ENCODE measurements at places on chromosomes 5 and 9.

GRCh38 chr9:76855015-76855414, 50.9 kb downstream of the PRUNE2 start:
- DNase-seq: no peak

GRCh38 chr5:103519550-103519949, 43.0 kb downstream of the NUDT12 start:
- no peak for DNase-seq

DNA sequence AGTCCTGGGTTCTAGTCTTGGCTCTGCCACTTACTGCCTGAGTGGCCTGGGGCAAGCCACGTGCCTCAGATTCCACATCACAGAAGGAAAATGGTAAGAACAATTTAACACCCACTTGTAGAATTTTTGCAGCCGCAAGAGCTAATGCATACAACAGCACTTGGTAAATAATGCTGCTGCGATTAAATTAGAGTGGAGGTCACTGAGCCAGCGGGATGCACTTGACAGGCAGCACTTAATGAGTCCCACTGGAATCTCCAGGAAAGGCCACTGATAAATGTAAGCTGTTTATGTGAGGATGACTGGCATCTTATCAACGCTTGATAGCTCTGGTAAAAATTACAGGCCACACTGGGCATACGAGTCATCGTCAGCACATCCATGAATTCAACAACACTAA, 59.4 kb upstream of the UBTD2 start:
- DNase-seq: no peak

- DNase-seq: peak; percentile 94
These were observed 1.2 kb upstream of the GCNT4 start for GRCh38 chr5:75053304-75054133.

GRCh38 chr9:18138656-18139055, 335.3 kb upstream of the ADAMTSL1 start:
- DNase-seq: no peak

DNA sequence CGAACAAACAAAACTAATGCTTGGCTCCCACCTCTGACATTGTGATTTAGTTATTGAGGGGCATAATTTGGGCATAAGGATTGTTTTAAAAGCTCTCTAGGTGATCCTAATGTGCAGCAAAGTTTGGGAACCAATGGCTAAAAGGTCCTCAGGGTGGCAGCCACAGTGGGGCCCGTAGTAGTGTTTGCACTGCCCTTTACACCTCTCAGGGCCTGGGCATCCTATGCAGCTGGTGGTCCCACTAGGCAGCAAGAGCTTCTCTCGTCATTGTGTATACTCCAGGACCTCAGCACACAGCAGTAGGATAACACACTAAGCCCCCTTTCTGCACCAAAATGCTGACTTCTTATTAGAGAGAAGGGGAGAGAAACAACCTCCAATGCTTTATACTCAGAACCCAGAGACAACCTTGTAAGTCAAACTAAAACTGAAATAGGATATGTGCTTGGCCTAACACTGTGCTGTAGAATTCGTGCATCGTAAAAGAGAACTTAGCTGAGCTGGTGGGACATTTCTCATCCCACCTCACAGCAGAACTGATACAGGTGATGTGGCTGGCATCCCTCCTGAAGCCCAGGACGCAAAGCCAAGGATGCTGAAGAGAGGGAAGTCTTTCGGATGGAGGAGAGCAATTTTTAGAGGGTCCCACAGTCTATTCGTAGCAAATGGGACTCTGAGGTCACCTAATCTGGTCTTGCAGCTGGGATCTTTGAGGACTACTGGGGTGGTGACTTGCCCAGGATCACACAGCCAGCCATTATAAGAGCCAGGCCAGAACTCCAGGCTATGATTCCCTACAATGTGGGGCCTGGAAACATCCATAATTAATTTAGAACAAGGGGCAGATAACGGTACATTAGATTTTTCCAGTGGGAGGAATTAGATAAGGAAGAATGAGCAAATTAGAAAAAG, 1.2 kb downstream of the GLRX start:
- no peak for DNase-seq

- DNase-seq: no peak
These were observed 615.0 kb downstream of the ZNF608 start for GRCh38 chr5:124131466-124131865.

GRCh38 chr5:179114756-179115155, 54.6 kb downstream of the ZNF354C start:
- no peak for DNase-seq

DNA sequence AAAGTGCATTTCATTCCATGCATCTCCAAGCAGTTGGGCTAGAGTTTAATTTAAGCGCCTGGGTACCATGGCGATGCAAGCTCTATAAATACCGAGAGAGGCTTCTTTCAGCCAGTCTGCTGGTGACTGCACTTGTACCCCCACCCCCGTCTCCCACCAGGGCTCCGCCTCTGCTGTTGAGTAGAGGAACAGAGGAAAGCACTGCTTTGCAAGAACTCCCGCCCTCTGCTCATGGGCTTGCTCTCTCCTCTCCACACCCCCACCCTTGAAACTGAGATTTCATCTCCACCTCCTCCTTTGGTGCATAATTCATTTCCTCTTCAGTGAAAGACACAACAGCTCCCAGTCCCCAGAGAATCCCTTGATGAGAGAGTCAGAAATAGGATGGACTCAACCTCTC, 5.1 kb upstream of the WWC1 start:
- peak; percentile 15 for DNase-seq

- peak; percentile 61 for DNase-seq
These were observed 4.7 kb upstream of the TGFBI start for GRCh38 chr5:136023958-136024541.

DNA sequence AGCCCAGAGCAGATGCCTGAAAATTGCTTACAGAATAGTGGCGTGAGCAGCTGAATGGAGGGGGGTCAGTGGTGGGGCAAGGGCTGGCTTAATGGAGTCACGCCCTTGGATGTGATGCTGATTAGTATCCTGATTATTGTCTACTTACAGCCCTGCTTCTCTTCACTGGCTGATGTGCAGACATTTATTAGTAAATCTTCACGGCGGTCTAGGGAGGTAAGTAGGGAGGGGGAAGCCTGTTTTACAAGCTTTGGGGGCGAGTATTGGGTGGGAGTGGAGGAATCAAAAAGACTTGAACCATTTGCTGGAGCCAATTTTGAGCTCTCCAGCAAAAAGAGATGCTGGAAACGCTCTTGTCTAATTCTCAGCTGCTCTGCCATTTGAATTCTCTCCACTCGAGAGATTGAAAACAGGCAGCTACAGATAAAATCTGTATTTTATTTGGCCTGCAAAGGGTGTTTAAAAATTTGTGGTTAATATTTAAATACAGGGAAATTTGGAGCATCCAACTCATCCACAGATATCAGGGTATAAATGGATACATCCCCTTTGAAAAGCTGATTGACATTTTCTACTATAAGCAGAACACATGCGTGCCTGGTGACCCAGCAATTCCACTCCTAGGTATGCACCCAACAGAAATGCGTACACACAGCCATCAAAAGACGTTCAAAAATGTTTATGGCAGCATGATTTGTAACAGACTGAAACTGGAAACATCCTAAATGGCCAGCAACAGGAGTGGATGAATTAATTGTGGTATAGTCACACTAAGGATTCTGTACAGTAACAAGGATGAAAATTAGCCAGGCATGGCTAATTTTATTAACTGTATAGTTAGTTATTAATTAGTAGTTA, 19.5 kb upstream of the ALDH1B1 start:
- no peak for DNase-seq

GRCh38 chr9:137755261-137755927, 122.2 kb upstream of the CACNA1B start:
- DNase-seq: no peak

- no peak for DNase-seq
These were observed 17.0 kb upstream of the RPS23 start for GRCh38 chr5:82295144-82295543.

DNA sequence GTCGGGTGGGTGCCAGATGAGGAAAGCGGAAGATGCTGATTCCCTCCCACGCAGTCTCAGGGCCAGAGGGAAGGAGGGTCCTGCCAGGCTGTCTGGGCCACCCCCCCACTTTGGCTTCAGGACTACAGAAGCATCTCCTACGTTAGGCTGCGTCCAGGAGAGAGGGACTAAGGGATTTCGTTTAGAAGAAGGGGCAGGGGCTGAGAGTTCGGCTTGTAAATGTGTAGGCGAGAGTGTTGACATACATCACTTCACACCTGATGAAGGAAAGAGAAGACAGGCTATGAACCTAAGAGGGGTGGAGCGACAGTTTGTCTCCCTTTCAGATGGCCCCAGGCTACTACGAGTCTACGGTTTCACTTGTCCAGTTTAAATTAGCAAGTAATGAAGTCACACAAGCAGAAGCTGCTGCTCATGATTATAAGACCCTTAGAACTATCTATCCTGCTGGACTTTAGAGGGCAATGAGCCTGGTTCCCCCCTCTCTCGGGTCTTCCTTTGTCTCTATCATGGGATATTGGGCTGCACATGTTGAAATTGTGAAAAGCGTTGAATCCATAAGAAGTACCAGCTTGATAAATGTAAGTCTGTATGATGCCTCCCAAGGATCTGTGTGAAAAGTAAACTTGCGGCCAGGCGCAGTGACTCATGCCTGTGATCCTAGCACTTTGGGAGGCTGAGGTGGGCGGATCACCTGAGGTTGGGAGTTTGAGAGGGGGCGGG, 193.0 kb downstream of the AOPEP start:
- no peak for DNase-seq

- peak; percentile 65 for DNase-seq
These were observed 46.7 kb downstream of the ROR2 start for GRCh38 chr9:91903126-91903911.

GRCh38 chr5:15610216-15610615, 110.2 kb downstream of the FBXL7 start:
- DNase-seq: no peak

DNA sequence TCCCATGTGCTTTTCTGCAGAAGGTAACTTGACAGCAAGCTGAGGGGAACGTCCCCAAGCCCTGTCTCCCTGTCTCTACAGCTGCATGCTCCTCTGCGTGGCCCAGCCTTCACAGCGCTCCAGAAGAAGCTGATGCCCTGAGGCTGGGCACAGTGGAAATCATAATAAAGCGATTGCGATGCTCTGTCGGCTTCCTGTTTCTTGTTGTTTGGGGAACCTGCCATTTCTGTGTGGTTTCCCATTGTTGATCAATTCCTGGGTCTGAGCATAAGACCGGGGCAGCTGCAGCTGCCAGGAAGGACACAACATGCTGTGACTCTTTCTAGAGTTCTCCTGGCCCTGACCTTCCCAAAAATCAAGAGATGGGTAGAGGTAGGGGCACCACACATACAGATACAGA, 7.2 kb upstream of the DNAJB5 start:
- peak; percentile 72 for DNase-seq

DNA sequence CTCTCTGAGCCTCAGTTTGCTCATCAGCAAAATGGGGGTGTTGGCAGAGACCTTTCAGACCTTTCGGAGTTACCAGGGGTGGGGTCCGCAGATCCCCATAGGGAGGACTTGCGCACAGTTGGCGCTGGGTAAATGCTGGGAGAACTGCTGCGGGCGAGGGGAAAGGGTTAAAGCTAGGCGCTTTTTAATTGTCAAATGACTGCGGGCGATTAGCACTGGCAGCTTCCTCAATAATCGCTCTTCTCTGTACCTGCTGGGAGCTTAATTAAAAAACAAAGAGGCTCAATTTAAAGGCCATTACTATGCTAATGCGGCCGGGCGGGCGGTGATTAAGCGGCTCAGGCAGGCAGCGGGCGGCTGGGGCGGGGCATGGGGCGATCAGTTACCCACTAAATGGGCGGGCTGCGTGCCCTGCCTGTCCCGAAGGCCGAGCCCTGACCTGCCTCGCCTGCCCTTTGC, 63.0 kb downstream of the LMX1B start:
- DNase-seq: no peak

DNA sequence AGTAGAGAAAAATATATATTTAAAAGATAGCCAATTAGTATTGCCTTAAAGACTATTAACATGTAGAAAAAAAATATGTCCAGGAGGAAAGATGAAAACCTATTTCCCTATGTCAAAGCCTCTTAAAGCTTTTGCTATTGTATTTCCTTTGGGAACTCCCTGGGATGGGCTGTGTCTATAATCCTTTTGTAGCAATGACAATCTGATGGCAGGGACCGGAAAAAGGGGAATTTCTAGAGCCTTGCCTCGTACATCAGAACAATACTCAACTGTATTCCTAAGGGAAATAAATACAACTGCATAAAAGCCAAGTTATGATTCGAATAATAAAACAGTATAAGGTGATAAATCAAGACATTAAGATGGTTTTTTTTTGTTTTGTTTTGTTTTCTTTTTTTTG, 257.3 kb downstream of the MLLT3 start:
- no peak for DNase-seq
